ENCODE measurements at places on chromosomes 5 and 9. TPM values are rescaled to one million over a fixed set of nuclear protein-coding genes. Genes with fewer than 3 reads are reported as not detected.

- DNase-seq: no peak
Measured at GRCh38 chr5:16712178-16712577, 95.4 kb upstream of the RETREG1 start.

GRCh38 chr5:138352071-138352721 lies at the start of gene KDM3B:
Gene KDM3B, plus strand, starts transcription at chr5:138352685. Its CDS starts 111 bp downstream, at chr5:138352796.
- DNase-seq: peak; percentile 84

The TRPM6 gene
- 0.47 TPM for total RNA-seq

The TAF11L11 gene
- 1.6 TPM for total RNA-seq

- DNase-seq: no peak
Measured at GRCh38 chr5:130923543-130924124, 241.4 kb downstream of the HINT1 start.

The SNCB gene
- 3.6 TPM for total RNA-seq
